Fibroblast of villous mesenchyme (primary cell): ENCODE measurements at places on chromosomes 13 and 19. TPM values are rescaled to one million over a fixed set of nuclear protein-coding genes. Genes with fewer than 3 reads are reported as not detected.

DNA sequence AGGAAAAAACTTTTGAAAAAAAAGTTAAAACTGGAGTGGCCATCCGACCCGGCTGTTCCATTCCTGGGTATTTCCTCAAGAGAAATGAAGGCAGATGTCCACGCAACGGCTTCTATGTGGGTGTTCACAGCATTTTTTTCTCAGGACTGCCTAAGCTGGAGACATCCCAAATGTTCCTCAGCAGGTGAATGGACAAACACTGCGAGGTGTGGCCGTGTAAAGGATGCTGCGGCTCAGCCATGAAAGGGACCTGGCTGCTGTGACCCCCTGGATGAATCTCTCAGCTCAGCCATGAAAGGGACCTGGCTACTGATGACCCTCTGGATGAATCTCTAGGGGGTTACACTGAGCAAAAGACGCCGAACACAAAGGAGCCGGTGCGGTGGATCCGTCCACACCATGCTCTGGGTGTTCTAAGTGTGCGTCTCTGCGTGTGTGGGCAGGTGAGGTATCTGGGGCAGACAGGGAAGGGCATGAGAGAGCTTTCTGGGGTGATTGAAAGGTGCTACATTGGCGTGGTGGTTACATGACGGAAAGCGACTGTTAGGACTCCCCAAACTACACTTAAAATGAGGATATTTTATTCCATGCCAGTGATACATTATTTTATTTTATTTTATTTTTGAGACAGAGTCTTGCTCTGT lies 7.2 kb upstream of the ASPDH start:
- no peak for DNase-seq

The FXYD1 gene
- 0.32 TPM in 1 of 2 replicates, not detected in the other for total RNA-seq

DNA sequence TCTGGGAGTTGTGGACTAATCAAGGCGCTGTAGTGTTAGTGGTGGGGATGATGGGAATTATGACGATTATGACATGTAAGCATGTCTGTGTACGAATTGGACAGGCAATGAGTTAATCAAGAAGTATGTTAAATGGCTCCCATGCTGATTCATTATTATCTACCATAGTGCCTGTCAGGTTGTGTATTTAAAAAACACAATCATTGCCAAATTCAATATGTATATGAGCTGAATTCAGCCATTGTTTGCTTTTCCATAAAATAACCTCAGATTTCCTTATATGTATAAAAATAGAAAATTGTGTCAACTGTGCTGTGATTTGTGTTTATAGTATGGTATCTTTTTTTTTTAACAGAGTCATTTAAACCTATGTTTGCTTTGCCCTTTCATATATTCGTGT lies 37.1 kb downstream of the PCCA start:
- no peak for DNase-seq

- DNase-seq = no peak
Observed at GRCh38 chr13:99792079-99792921, 179.3 kb downstream of the ZIC5 start.

DNA sequence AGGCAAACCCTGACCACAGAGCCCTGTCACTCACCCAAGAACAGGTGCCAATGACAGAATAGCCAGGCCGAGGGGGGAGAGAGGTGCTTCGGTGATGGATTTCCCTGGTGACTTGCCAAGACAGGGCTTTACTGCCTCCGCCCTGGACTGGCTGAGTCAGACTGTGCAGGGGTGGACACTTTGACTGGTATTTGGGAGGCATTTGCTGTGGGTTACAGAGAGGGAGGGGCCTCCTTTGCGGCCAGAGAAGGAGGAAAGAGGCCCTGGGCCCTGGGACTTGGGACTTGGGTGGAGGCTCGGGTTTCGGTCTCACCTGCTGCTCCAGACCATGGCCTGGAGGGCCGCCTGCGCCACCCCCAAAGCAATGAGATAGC lies 4.6 kb upstream of the EPS8L1 start:
- peak; percentile 26 for DNase-seq

GRCh38 chr13:40653527-40654318 lies 12.7 kb downstream of the FOXO1 start:
- DNase-seq = peak; percentile 28

The CAMSAP3 gene
- not detected in 2 replicates for total RNA-seq

The HCST gene
- 0.43 and 0.64 TPM in 2 replicates for total RNA-seq

GRCh38 chr13:85095418-85096272 lies 703.6 kb downstream of the SLITRK6 start:
- DNase-seq = no peak

DNA sequence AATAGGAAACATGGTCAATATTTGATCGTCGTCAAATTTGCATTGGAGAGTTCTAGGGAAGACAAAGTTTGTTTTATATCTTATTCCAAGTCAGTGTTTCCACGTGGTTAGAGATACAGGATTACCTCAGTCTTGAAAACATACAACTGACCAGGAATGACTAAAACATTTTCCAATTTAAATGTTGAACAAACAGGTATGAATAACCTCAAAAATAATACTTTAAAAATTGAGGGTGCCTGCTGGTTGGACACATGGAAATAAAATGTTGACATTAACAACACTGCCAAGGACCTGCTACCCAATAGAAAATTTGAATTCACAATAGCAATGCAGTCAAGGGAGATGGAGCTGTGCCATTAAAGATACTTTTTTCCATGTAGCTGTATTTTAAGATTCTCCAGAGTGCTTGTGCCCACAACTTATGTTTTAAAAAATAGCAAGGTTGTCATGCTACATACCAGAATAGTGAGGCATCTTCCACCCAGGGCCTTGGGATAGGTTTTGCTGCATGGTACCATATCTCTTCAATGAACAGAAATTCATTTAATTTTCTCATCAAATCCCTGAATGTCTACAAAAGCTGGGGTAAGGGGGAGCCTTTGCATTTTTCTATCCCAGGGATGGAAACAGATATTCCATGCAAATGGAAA lies 260.8 kb downstream of the EFNB2 start:
- DNase-seq = no peak

GRCh38 chr13:83980331-83980730 lies 98.1 kb upstream of the SLITRK1 start:
- no peak for DNase-seq

- DNase-seq = no peak
Observed at GRCh38 chr19:37930416-37930815, 23.4 kb downstream of the SIPA1L3 start.

- DNase-seq = no peak
Observed at GRCh38 chr19:4503132-4503824, 15.0 kb downstream of the PLIN4 start.

DNA sequence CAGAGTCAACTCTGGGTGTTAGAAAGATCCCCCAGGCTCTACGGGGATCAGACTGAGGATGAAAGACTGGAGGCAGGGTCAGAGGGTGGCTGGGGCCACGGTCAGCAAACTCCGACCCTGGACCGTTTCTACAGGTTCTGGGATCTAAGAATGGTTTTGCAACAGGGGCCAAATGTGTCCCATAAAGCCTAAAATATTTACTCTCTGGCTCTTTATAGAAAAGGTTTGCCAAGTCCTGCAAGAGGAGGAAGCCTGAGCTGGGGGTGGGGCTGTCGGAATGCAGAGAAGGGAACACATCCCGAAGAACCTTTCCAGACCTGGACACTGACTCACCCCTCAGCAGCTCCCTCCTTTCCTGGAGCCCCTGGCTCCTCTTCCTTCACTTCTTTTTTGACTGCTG lies 20.7 kb downstream of the LIG1 start:
- no peak for DNase-seq

The SYCN gene
- total RNA-seq = not detected in 2 replicates

DNA sequence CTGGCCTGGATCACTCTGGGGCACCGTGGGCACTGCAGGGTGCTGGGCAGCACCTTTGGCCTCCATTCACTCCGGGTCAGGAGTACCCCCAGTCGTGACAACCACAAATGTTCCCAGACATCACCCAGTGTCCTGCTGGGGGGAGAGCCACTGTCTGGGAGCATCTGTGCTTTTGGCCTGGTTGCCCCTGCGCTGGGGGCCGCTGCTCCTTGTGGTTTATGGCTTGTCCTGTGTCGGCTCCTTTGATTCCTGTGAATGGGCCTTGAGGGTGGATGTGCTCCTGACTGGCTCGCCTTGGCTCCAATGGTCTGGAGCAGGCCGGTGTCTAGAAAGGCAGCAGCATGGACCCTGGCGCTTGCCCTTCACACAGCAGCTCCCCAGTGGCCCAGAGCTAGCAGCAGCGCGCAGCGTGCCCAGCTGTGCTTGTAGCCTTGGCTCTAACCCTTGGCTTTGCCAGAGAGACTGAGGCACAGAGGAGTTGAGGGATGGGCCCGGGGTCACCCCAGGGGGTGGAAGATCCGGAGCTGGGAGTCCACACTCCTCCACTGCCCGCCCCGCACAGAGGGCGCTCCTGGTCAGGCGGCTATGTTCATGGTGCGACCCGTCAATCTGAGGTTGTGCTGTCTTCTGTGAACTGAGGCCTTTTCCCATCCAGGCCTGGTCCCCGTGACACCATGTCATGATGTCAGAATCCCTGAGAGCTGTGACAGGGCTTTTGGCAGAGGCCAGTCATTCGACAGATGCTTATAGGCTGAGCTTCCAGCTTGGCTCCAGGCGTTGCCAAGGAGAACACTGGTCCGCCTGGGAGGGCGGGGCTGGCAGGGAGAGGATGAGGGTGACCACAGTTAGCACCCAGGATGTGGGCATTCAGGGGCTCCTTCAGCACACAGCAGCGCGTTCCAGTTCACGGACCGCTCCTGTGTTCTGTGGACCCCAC lies 4.1 kb downstream of the DAZAP1 start:
- DNase-seq = peak; percentile 40

The CEACAM21 gene
- total RNA-seq = not detected in 2 replicates

GRCh38 chr13:46553521-46553885 lies 533 bp downstream of the LRCH1 start:
- no peak for DNase-seq

The ZNF468 gene
- 12.6 and 16.8 TPM in 2 replicates for total RNA-seq

GRCh38 chr19:19538061-19538784 lies at the start of gene CILP2:
TSS of gene CILP2 (plus strand) at chr19:19538265. CDS start at chr19:19538350, 85 bp downstream.
- no peak for DNase-seq

The CNN1 gene
- 61.3 and 148 TPM in 2 replicates for total RNA-seq

GRCh38 chr13:20291037-20291436 lies 58.9 kb upstream of the GJB6 start:
- DNase-seq = no peak

DNA sequence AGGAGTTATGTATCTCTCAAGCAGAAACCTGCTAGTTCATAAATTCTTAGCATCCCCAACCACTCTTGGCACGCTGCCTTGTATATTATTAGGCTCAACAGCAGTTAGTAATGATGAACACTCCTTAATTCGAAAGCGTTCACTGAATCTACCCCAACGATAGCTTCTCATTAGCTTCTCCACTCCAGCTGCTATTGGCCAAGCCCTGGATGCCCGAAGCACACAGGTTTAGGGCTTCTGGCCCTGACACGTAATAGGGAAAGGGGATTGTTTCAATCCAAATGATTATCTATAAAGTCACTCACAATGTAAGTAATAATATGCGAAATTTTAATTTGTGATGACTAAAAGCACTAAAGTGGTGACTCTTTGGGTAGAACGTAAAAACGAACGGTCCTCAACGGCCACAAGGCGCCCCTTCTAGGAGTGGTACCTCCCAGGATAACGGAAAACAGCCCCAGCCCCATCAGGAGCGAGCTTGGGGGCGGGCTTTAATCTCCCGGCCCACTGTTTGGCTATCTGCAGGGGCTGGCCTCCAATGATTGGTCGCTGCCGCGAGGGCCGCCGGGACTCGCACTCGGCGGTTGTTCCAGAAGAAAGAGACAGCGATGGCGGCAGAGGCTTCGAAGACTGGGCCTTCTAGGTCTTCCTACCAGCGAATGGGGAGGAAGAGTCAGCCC lies at the start of gene RNF17:
Gene RNF17 (plus strand): TSS at position 574 of the 680 bp plus-strand sequence. CDS start 35 bp downstream, at position 609.
- DNase-seq = peak; percentile 55

GRCh38 chr13:99677116-99677951 lies 176.1 kb downstream of the TM9SF2 start:
- DNase-seq = no peak

The CYP4F8 gene
- under 0.01 TPM in 1 of 2 replicates, not detected in the other for total RNA-seq

DNA sequence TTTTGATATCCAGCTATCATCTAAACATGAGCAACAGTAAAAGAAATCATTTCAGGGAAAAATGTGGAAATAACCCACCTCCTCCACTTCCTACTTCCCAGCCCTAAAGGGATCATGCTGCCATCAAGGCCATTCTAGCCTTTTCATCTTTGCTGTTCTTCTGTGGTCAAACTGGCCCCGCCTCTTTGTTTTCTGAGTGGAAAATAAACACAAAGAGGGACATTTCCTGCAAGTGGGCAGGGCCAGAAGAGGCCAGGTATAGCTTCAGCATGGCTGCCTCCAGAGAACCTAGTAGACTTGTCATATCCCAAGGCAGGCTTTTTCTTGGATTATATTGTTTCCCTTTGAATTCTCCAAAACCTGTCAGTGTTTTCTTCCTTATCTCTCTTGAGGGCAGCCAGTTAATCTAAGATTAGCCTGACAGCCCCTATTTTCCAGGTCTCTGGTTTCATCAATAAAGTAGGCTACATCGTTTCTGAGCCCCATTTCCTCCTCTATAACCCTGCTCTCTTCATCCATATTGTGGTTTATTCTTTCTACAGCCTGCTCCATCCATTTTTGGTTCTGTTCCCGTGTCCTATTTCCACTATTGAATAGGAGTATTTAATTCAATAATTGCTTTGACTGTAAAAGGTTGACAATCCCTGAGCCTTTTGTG lies 117.6 kb downstream of the GPC6 start:
- DNase-seq = no peak

- DNase-seq = no peak
Observed at GRCh38 chr13:33730147-33730546, 87.8 kb upstream of the RFC3 start.

DNA sequence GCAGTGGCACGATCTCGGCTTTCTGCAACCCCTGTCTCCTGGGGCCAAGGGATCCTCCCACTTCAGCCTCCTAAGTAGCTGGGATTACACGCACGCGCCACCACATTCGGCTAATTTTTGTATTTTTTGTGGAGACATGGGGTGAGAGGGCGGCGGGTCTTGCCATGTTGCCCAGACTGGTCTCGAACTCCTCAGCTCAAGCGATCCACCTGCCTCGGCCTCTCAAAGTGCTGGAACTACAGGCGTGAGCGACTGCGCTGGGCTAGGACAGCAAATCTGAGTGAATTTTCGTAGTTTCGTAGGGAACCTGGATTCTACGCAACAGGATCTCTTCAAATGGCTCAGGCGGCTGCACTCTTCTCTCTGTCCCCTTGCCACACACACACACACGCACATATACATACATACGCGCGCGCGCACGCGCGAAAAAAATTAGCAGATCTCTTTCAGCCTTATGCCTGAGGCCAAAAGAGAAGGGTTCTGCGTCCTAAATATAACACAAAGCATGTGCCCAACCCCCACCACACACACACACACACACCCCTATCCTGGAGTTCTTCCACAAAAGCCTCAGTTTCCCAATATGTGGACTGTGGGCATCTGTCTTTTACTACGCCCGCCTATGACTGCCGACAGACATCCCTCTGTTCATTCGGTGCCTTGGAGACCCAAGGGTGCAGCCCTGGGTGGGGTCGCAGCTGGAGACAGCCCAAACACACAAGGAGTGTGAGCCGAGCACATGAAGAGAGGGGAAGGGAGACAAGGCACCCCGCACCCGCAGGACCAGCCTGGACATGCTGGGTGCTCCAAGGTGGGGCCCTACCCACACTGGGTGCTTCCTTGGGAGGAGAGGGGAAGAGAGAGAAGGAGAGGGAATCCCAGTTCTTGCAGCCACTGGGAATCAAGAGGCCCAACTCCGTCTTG lies 616 bp downstream of the PINLYP start:
- DNase-seq = peak; percentile 51
